ENCODE measurements at places on chromosomes 13 and 19. TPM values are rescaled to one million over a fixed set of nuclear protein-coding genes. Genes with fewer than 3 reads are reported as not detected.

Gene KIR2DL4
- not detected for total RNA-seq

GRCh38 chr13:51707461-51707860 is 96.5 kb downstream of the DHRS12 start:
- ATAC-seq, result no peak
- H3K4me3 ChIP-seq, result no peak overlapping the region
- no peak overlapping the region for H3K27ac ChIP-seq
- peaks cover 33% of the 10 kb centered on the region for H3K36me3 ChIP-seq

GRCh38 chr19:29662604-29663404 is 2.5 kb upstream of the PLEKHF1 start:
- peak; percentile 27 for ATAC-seq
- no peaks in the 10 kb centered on the region for H3K27me3 ChIP-seq
- peak overlapping the region; percentile 60 for H3K27ac ChIP-seq
- H3K4me3 ChIP-seq, result peak overlapping the region; percentile 37

Gene HSH2D
- total RNA-seq, result 39.3 TPM

Gene TEX101
- total RNA-seq, result not detected

DNA sequence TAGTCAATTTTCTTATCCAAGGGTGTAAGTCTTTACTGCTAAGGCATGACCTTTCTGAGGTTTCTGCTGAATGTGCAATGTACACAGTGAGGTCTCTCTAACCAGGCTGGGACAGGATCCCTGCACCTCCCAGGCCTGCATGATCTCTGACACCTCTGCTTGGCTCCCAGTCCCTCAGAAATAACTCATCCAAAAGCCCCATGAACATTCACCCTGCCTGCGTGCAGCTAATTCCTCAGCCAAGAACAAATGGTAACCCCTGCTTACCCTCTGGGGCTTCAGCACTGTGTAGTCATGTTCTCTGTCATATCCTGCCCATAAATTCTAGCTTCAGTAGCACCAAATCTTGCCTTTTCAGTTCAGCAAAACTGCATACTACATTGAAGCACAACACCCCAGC is 1146.3 kb upstream of the MIR17HG start:
- no peak overlapping the region for H3K27ac ChIP-seq
- H3K36me3 ChIP-seq, result no peaks in the 10 kb centered on the region
- ATAC-seq, result no peak
- no peaks in the 10 kb centered on the region for H3K27me3 ChIP-seq
- no peak overlapping the region for H3K4me3 ChIP-seq

- no peaks in the 10 kb centered on the region for H3K36me3 ChIP-seq
- H3K4me1 ChIP-seq, result peaks cover 5% of the 10 kb centered on the region
- no peaks in the 10 kb centered on the region for H3K27me3 ChIP-seq
- no peak overlapping the region for H3K27ac ChIP-seq
Measured at GRCh38 chr13:78137404-78138142, 218.9 kb upstream of the EDNRB start.

Gene NLRP13
- not detected for total RNA-seq

DNA sequence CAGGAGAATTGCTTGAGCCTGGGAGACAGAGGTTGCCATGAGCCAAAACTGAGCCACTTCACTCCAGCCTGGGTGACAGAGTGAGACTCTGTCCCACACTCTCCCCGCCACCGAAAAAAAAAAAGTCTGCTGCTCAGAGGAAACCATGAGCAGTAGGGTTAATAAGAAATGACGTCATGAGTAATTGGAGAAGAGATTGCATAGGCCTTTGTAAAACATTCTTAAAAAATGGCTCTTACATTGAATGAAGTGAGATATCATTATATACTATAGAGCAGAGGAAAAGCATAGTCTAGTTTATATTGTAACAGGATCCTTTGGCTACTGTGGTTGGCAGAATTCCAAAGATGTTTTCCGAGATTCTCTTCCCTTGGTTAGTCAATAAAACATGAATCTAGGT is 228.2 kb downstream of the PCDH20 start:
- H3K4me3 ChIP-seq, result no peak overlapping the region
- H3K27me3 ChIP-seq, result no peaks in the 10 kb centered on the region
- ATAC-seq, result no peak
- no peak overlapping the region for H3K27ac ChIP-seq

GRCh38 chr13:107339209-107339608 is 771.3 kb upstream of the ARGLU1 start:
- no peak overlapping the region for H3K4me3 ChIP-seq
- H3K4me1 ChIP-seq, result no peaks in the 10 kb centered on the region
- ATAC-seq, result no peak
- H3K27ac ChIP-seq, result no peak overlapping the region
- H3K36me3 ChIP-seq, result no peaks in the 10 kb centered on the region

Gene NLRP11
- 0.11 TPM for total RNA-seq

All from activated T-helper 17 cell treated with anti-CD3 and anti-CD28 coated beads, Interleukin-2, amount 50 U/mL, for 72 hours (primary cell).